ENCODE measurements at places on chromosomes 11 and 22.

DNA sequence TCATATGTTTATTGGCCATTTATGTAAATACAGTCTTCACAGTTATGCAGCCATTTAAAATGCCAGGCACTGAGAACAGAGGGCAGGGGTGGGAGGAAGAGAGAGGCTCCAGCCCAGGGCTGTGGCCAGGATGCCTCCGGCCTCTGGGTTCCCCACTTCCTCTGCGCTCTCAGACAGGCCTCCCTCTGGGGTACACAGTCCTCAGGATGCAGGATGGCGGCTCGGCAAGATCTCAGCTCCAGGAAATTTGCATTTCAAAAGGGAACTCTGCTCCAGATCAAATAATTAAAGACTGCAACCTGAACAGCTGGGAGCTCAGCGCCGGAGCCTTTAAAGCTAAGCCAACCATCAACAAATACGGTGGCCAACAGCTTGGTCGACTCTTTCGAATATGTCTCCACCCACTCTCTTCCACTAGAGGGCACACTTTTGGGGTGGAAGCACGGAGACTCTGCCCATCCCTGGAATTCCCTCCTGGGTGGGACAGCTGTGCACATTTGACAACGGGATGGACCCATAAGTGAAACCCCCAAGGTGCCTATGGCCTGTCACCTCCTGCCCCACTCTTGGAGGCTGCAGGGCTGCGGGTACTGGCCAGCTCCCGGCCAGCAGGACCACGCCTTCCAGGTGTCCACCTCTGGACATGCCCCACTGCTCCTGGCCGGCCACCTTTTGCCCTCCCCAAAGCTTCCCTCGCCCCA lies 1044.7 kb downstream of the BRD1 start:
- no peak for DNase-seq

DNA sequence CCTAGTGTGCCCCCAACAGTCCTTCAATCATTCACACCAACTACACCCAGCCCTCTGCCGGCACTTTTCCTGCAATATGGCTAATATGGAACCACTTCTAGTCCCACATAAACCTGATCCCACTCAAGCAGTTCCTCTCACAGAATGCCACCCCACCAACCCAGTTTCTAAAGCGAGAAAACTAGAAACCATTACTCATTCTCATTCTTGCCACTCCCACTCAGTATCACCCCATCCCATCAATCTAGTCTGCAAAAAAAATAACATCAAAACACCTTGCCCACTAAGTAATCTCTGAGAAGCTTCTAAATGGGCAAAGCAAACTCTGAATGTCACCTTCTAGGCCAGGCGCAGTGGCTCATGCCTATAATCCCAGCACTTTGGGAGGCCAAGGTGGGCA lies 17.9 kb downstream of the NAP1L4 start:
- DNase-seq, result no peak

DNA sequence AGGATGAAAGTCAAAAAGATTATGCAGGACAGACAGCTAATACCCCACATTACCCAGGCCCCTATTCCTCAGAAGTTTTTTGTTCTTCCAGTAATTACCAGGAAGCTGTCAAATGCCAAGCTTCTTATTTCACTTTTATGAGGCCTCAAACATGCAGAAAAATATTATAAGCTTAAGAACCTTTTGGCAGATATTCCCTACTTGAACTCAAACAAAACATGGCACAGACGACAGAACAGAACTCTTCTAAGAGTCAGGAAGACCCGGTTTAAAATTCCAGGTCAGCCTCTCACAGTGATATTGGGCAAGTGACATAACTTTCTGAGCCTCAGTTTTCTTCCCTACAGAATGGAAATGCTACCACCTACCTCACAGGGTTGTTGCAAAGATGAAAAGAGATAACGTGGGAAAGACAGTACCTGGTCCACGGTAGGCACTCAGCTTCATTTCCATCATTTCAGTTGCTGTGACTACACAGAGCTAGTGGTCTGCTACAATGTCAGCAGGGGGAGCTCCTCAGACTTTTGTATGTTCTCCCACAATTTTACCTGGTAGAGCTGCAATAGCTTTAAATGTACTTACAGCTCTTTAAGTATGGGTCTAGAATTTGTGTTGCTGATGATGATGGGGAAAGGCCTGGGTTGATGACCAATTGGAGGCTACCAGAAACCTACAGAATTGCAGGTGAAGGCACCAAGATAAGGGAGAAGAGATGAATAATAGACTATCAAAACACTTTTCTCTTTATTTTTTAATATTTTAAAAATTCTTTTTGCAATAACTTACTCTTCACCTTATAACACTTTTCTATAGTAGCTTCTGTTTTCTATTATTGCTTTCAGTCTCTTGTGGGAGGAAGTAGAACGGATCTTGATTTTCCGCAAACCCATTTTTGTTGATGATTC lies 98.3 kb upstream of the CHRM4 start:
- DNase-seq, result no peak

- DNase-seq, result peak; percentile 17
Observed at GRCh38 chr22:24090581-24090980, 79.5 kb downstream of the CABIN1 start.

- no peak for DNase-seq
Observed at GRCh38 chr11:85590848-85591483, 36.2 kb downstream of the DLG2 start.

DNA sequence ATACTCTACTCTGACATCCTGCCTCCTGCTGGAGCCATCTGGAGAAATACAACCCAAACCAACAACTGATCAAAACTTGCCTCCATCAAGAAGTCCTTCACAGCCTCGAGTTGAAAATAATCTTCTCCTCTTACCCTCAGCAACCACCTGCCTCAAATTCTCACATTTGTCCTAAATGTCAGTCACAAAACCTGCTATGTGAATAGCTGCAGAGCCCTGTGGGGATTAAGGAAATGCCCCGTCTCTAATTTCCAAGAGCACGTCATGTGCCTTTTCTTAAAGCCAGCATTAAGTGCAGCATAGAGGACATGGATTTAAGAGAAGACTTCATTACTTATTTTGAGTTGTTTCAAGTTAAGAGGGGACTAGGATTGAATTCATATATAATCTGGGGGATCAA lies 105.9 kb downstream of the TRPC6 start:
- no peak for DNase-seq

DNA sequence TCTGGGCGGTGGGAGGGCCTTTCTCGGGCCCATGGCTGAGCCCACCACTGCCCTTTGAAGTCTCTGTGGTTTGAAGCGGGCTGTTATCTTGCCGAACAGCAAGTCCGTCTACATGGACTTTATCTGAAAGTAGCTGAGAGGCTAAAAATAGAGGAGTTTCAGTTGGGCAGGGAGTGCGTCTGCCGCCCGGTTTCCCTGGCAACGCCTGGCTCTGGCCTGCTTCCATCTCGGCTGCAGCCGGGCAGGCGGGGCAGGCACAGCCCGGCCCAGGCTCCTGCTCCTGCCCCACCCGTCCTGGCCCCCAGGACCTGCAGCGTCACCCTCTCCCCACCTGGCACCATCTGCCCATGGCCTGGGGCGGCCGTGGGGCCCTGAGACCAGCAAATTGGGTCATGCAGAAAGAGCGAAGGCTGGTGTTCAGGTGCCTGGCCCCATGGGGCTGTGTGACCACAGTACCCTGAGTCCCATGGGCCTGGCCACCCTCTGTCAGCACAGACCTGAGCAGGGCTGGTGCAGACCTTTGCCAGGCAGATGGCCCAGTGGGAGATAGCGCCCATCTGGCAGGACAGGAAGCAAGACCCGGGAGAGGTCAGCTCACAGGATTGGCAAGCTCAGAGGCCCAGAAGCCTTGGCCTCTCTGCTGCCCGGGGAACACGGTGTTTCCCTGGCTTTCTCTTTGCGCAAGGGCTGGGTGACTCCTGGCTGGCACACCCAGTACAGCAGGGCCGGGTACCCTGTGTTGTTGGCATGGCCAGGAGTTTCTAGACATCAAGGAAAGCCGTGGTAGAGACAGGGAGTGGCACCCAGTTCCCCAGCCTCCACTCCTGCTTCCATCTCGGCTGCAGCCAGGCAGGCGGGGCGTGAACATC lies 79.1 kb upstream of the KCNQ1OT1 start:
- DNase-seq, result peak; percentile 26

DNA sequence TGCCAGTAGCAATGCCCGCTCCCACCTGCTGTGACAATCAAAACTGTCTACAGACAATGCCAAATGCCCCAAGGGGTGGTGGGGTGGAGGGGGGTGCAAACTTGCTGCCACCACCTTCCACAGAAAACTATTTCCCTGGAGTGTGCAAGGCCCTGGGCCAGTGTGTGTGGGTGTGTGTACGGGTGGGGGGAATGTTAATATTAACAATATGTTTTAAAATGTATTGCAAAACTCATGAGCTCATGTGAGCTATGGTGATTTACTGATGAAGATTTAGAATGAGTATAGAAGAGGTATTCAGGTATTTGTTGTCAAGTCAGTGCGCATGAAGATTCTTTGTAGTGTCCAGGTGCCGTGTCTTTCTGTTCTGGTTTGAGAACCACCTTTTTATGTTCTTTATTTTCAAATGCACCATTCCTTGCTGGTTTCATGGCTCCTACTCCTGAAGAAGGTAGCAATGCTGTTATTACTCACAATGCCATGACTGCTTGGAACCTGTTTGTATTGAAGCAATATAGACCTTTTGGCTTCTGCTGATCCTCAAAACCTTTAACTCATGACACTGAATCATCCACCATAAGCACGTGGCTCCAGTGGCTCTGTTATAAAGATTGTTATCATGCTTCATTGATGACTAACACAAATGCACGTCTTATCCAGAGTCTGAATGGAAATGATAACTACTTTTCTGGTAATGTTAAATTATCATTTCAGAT lies 29.9 kb upstream of the AQP11 start:
- DNase-seq, result no peak

DNA sequence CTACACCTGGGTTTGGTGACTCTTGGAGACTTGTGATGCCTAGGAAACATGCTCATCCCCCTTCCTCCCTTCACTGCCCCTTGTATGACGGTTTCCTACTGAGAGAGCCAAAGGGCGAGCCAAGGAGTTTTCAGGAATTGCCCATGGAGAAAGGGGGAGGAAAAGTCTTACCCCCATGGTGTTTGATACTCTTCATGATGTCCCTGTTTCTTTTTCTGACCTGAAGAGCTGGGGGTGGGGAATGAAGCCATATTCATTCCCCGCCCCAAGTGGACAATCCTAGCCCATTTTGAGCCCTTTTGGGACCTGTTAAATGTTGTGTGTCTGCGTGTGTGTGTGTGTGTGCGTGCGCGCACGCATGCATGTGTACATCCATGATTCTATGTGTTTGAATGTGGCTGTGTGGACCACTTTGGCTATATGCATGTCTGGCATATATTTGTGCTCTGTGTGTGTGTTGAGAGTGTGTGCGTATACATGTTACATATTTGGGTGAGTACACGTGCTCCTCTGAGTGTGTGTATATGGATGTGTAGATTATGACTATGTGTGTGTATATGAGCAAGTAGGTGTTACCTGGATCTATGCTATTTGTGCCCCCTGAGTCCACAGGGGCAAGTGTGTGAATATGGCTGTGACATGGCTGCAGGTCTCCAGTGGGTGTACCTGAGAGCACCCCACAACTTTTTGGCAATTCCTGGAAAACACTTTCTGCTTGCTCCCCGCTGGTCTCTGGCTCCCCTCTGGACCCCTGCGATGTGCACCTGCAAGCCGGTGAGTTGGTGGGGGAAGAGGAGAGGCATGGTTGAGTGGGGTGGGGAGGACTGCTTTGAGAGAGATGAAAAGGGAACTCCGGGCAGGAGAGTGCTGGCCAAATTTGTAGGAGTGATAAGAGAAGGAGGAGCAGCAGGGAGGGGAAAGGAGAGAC lies 24.6 kb downstream of the OTOG start:
- no peak for DNase-seq

GRCh38 chr11:77589181-77589520 lies 602 bp upstream of the AQP11 start:
- no peak for DNase-seq

DNA sequence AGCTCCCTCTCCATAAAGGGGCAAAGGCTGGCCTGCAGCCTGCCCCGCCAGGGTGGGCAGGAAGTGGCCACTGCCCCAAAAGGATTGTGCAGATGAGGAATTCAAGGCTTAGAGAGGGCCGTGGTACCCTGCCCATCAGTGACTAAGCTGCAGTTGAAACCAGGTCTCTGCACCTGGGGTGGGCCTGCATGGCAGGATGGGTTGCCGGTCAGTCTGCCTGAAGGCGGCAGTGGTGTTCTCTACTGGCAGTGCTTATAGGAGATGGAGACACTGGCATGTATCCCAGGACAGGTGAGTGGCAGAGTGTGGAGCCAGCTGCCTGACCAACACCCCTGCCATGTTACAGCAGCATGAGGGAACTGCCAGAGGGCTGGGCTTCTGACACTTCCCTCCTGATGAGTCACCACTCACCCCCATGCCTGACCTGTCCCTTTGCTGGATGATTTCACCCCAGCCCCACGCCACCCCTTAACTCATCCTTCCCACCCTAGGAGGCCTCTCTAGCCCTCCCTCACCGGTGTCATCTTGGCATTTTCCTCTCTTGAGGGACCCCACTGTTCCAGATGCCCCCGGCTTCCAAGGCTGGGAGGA lies 70.2 kb upstream of the LMO1 start:
- DNase-seq, result no peak

GRCh38 chr11:72524711-72525110 lies 90.4 kb upstream of the CLPB start:
- no peak for DNase-seq

- no peak for DNase-seq
Observed at GRCh38 chr11:110298301-110298765, 1.9 kb upstream of the RDX start.

All from activated CD4-positive, CD25-positive, alpha-beta regulatory T cell treated with anti-CD3 and anti-CD28 coated beads, Interleukin-2, amount 50 U/mL, for 72 hours (primary cell).